ENCODE measurements at places on chromosomes 2 and 18. TPM values are rescaled to one million over a fixed set of nuclear protein-coding genes. Genes with fewer than 3 reads are reported as not detected.

RGPD4 gene
- total RNA-seq: not detected

HTR2B gene
- not detected for total RNA-seq

PTPRM gene
- total RNA-seq: 0.76 TPM

LDLRAD4 gene
- 34.3 TPM for total RNA-seq

GRHL1 gene
- 0.57 TPM for total RNA-seq

NIF3L1 gene
- total RNA-seq: 37.0 TPM

MOGAT1 gene
- total RNA-seq: not detected

DNA sequence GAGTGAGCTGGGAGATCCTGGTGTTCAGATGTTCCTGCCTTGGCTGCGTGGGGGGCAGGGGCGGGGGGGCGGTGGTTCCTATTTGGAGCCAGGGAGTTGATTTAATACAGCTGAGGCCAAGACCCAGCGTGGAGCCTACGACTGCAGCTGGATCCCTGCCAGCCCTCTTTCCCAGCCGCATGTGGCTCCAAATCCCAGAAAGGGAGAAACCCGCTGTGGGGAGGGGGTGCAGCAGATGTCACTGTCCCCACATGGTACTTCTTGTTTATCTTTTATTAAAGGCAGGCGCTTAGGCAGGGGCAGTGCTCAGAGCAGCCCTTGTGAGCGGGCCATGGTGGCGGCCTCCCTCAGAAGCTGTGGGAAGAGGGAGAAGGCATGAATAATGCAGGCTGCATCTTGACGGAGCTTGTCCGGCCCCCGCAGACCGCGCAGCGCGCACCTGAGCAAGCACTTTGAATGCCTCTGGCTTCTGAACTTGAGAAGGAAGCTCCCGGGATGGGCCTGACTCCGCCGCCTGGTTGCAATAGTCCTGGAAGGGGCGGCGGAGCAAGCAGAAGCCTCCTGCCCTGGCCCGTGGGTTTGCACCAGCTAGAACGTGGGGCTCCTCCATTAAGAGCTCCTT is 112.1 kb downstream of the GLI2 start:
- no peaks in the 10 kb centered on the region for H3K4me1 ChIP-seq
- H3K27ac ChIP-seq: no peak overlapping the region
- DNase-seq: no peak
- H3K4me3 ChIP-seq: no peak overlapping the region
- H3K27me3 ChIP-seq: no peaks in the 10 kb centered on the region
- no peaks in the 10 kb centered on the region for H3K36me3 ChIP-seq

DNA sequence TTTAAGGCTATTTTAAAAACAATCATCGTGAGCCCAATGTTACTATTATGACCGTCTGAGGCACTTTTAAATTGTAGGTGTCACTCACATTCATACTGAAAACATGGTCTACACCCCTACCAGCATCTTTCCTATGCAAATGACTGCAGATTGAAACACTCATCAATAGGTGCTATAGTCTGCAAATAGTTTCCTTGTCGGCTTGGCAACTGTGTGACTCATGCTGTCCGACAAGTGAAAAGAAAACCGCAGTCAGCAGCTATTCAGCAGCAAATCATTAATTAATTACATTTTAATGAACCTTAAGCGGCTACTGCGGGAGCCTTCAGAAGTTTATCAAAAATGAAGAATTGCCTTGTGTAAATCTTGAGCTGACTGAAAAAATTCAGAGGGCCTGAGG is 134.4 kb downstream of the FIGN start:
- H3K36me3 ChIP-seq: no peaks in the 10 kb centered on the region
- H3K27me3 ChIP-seq: no peaks in the 10 kb centered on the region
- H3K4me3 ChIP-seq: no peak overlapping the region
- no peak overlapping the region for H3K27ac ChIP-seq

- no peaks in the 10 kb centered on the region for H3K27me3 ChIP-seq
- H3K4me1 ChIP-seq: peaks cover 11% of the 10 kb centered on the region
- H3K4me3 ChIP-seq: no peak overlapping the region
- H3K36me3 ChIP-seq: peaks cover 3% of the 10 kb centered on the region
These were observed 33.5 kb downstream of the ODC1 start for GRCh38 chr2:10414591-10414990.

GRCh38 chr2:25314514-25315315 is 27.0 kb downstream of the DNMT3A start:
- H3K4me1 ChIP-seq: peaks cover 54% of the 10 kb centered on the region
- DNase-seq: peak; percentile 88
- peaks cover 24% of the 10 kb centered on the region for H3K36me3 ChIP-seq
- peak overlapping the region; percentile 97 for H3K27ac ChIP-seq
- no peaks in the 10 kb centered on the region for H3K27me3 ChIP-seq

DNA sequence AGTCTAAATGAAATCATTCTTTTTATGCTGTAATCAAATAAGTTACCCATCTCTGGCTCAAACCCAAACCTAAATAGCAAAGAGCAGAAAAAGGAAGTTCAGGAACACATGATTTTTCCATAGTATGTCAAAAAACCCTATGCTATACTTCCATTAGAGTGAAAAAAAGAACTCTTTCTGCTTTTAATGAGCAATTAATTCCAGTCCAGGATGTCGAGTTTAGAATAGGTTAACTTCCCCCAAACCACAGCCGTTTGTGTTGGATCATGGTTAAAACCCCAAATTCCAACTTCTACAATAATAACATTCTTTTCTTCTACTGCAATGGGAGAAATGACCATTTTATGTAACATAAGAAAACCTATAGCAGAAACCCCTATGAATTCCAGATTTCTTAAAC is 171.1 kb upstream of the NRP2 start:
- no peak overlapping the region for H3K27ac ChIP-seq
- DNase-seq: no peak
- H3K4me3 ChIP-seq: no peak overlapping the region
- no peaks in the 10 kb centered on the region for H3K36me3 ChIP-seq

DNA sequence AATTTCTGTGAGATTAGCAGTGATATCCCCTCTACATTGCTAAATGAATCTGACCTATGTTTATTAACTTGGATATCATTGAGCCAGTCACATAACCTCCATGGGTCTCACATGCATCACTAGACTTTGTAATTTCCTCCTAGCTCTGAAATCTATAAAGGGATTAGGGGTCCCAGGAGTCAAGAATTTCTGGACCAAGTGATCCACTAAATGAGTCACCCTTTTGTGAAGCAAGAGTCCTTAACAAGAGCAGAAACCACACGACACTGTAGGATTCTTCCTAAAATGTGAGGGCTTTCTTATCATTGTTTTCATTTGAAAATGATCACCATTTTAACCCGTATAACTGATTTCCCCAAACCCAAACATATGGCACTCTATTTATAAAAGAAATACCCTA is 90.3 kb downstream of the DHRS9 start:
- H3K4me3 ChIP-seq: no peak overlapping the region
- DNase-seq: no peak
- H3K36me3 ChIP-seq: no peaks in the 10 kb centered on the region
- H3K27ac ChIP-seq: no peak overlapping the region
- H3K4me1 ChIP-seq: no peaks in the 10 kb centered on the region
- peaks cover 10% of the 10 kb centered on the region for H3K27me3 ChIP-seq

DNA sequence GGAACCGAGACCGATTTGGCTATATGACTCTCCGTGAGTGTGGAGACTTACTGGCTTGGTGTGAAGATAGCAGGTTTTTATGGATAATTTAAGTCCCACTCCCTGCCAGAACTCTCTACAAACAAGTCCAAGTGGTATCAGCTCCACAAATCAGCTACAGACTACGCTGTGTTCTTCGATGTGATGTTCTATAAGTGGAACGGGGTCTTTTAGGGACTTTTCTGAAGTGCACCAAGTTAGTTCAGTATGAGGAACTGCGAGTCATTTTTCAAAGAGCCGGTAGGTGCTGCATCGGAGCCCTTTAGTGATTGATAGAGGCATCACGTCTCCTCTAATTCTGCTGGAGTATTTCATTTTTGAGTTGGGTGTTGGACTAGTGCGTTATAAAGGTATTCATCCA is 107.1 kb downstream of the TSHZ1 start:
- H3K27ac ChIP-seq: no peak overlapping the region
- DNase-seq: no peak
- no peaks in the 10 kb centered on the region for H3K27me3 ChIP-seq
- H3K4me1 ChIP-seq: no peaks in the 10 kb centered on the region

- no peaks in the 10 kb centered on the region for H3K36me3 ChIP-seq
- no peaks in the 10 kb centered on the region for H3K4me1 ChIP-seq
- no peak overlapping the region for H3K27ac ChIP-seq
- no peaks in the 10 kb centered on the region for H3K27me3 ChIP-seq
- no peak for DNase-seq
These were observed 1957.7 kb upstream of the CELF4 start for GRCh38 chr18:39523281-39523680.

DNA sequence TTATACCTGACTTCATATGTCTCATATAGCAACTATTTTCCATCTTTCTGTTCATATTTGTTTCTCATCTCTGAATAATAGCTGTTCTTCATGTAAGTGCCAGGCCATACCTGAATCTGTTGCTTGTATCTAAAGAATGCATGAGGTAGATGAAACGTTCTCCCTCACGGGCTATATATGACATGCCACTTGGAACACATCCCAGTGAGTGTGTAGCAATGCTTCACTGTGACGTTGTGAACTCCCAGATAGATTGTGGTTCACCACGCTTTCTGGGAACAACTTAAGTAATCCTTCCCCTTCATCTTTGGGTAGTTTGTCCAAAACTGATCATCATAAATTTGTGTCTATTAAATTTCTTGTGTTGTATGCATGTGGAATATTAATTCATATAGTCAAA is 60.1 kb downstream of the RDH14 start:
- H3K4me1 ChIP-seq: peaks cover 3% of the 10 kb centered on the region
- H3K36me3 ChIP-seq: no peaks in the 10 kb centered on the region
- H3K4me3 ChIP-seq: no peak overlapping the region
- H3K27ac ChIP-seq: no peak overlapping the region
- peaks cover 16% of the 10 kb centered on the region for H3K27me3 ChIP-seq

Measured in activated CD8-positive, alpha-beta T cell treated with anti-CD3 and anti-CD28 coated beads, Interleukin-2, amount 10 ng/mL, durations not matched to agents 7 days and 5 days (primary cell).